ENCODE measurements at places on chromosomes 7 and 10. TPM values are rescaled to one million over a fixed set of nuclear protein-coding genes. Genes with fewer than 3 reads are reported as not detected.

GRCh38 chr10:62626817-62627216 is 177.7 kb upstream of the ADO start:
- DNase-seq = no peak

DNA sequence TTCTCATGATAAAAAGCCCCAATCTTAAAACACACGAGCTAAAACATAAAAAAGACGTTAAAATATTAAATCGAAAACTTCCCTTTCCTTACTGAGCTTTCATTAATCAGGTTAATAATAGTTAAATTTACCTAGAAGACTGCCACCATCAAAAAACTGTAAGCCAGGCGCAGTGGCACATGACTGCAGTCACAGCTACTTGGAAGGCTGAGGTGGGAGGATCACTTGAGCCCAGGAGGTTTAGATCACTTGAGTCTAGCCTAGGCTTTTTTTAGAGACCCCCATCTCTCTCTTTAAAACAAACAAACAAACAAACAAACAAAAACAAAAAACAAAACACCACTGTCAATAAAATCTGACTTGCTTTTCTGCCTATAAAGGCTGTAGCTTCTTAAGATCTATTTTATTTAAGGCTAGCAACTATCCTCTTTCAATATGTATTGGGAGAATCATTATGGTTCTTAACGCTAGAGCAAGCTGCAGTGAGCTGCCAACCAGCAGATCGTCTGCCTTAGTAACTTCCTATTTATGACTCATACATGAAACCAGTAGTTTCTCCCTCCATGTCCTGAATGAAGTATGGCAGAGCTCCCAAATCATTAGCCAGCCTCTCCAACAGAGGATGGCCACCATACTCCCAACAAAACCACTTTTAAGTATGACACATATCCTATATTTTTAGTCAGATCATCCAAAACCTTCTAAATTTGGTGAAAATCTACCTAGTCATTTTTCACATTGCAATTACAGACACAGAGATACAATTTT is 163.7 kb downstream of the SRPK2 start:
- DNase-seq = no peak

DNA sequence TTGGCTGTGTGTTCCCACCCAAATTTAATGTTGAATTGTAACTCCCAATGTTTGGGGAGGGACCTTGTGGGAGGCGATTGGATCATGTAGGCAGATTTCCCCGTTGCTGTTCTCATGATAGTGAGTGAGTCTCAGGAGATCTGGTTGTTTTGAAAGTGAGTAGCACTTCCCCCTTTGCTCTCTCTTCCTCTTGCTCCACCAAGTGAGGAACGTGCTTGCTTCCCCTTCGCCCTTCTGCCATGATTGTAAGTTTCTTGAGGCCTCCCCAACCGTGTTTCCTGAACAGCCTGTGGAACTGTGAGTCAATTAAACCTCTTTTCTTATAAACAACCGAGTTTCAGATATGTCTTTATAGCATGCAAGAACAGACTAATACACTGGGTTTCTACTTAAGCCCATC is 176.3 kb downstream of the CDK14 start:
- no peak for DNase-seq

DNA sequence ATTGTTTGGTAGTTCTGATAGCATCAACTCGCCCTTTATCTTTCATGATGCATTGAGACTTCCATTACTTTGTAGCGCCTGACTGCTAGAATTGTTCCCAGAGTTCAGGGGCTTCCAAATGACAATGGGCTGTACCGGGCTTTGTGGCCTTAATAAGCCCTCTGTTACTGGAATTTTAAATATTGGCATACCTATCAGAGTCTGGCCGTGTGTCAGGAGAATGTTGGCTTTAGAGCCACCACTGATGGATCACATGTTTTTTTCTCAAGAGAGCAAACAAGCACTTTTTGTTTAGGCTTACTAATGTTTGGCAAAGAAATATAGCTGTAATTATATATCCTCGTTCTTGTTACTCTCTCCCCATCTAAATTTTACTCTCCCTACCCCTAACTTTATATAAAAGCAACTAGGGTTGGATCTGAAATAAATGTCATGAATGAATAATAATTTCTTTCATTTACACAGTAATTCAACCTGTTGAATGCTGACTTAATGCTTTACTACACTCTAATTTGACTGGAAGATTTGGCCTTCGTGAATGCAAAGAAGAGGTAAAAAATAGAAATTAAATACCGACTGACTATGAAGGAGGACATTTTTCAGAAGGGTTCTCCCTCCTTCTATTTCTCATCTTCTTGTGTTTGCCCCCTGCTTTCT is 396.7 kb downstream of the AUTS2 start:
- DNase-seq = no peak

DNA sequence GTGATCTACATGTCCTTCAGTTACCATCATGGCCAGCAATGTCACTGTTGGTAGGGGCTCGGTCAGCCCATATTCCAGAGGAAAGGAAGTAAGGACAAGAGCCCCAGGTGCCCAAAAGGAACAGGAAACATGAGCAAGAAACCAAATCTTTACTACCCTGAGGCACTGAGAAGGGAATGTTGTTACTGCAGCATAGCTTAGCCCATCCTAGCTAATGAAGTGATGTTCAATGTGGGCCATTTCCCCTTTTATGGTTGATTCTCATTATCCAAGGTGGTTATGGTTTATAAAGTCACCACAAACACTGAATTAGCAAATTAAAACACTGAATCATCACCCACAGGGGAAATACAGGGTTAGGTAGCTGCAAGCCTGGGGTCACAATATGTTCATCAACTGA is 88.4 kb upstream of the C10orf90 start:
- no peak for DNase-seq

GRCh38 chr10:89923661-89924060 is 222.3 kb downstream of the KIF20B start:
- DNase-seq = no peak

DNA sequence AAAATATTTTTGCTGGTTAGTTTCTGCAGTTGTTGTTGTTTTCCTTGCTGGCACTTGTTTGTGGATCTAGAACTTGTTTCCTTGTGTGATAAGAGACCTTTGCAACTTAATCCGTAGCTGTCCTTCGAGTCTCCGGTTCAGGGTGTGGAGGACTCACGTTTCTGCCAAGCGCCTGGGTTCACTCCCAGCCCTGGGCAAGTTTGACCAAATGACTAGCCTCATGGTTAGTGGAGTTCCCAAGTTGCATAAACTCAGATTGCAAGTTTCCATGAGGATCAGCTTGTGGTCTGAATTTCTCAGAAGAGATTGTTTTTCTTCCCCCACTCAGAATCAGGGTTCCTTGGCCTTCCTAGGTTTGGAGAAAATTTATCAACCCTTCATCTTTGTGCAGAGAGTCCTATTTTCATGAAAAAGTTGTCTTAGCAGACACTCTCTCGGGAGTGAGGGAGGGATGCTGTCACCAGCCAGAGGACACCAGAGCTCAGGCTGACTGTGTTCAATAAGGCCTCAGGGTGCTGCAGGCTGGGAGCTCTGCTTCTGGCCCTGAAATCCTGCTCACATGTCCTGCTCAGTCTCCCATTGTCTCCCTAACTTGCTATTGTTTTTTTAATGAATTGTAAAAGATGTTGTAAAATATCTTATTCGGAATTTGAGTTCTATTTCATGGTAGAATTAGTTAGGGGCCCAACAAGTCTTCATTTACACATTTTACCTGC is 377.7 kb upstream of the KLF6 start:
- no peak for DNase-seq

- no peak for DNase-seq
Measured at GRCh38 chr7:31368620-31369019, 28.1 kb upstream of the NEUROD6 start.

ARMC10 gene
- polyA plus RNA-seq = 13.4 TPM

GIMAP2 gene
- 2.3 TPM for polyA plus RNA-seq

Data from heart left ventricle (tissue), 16 donors.